ENCODE measurements at places on chromosomes 3 and 15.

DNA sequence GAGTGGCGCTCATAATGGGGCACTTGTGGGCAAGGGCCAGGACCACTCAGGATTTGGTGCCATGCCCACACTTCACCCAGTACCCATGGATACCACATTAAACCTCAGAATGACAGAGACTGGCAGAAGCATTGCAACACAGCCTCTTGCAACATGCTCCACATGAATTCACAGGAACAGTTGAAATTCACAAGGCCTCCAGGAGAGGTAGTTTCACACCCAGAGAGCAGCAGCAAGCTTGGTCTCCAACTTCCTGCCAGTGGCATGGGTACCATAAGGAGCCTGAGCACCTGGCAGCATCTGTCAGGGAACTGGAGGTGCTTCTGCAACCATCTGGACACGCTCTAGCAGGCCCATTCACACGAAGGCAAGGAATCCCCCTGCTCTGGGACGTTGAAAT is 101.0 kb downstream of the OSBPL10 start:
- DNase-seq: no peak

DNA sequence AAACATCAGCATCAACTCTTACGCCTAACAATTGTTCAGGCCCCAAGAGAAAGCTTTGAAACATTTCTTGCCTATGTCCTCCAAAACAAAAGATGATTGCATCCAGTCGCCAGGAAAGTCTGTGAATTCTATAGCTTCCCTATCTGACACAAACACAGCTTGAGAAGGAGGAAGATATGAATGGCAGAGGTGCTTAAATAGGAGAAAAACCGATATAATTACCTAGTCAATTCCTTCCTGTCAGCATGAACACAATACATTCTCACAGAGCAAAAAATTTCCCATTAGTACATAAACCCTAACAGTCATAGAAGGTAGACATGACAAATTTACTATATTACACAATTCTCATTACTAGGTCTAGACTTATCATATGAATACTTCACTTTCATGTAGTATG is 326.5 kb downstream of the CGGBP1 start:
- DNase-seq: no peak

- no peak for DNase-seq
Measured at GRCh38 chr15:80194186-80194585, 41.4 kb downstream of the FAH start.

- DNase-seq: no peak
Measured at GRCh38 chr3:88141458-88142083, 8.2 kb upstream of the C3orf38 start.

- no peak for DNase-seq
Measured at GRCh38 chr3:32123620-32124019, 17.2 kb downstream of the GPD1L start.

DNA sequence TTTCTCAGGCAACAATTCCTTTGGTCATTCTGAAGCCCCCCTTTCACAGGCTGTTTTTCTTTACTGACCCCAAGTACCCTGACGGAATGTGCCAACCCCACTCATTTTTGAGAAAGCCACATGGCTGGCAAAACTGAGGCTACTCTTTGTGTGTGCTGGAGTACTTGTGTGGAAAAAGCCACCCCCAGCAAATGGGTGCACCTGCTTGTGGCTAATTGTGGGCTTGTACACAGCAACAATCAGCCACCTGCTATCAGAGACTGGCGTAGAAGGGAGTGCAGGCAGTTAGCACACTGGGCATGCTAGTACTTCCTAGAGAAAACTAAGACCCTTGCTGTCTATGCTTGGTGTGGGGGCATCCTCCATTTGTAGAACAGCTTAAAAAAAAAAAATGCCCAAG is 110.1 kb upstream of the LMOD3 start:
- DNase-seq: no peak

GRCh38 chr3:23406601-23407000 is 203.5 kb downstream of the UBE2E2 start:
- DNase-seq: no peak

- DNase-seq: no peak
Measured at GRCh38 chr3:41173926-41174885, 25.1 kb upstream of the CTNNB1 start.

GRCh38 chr15:35455201-35455600 is 90.8 kb downstream of the DPH6 start:
- no peak for DNase-seq

- no peak for DNase-seq
Measured at GRCh38 chr3:189236352-189236751, 64.6 kb downstream of the TPRG1 start.

- no peak for DNase-seq
Measured at GRCh38 chr3:127307916-127308315, 20.1 kb upstream of the PRR20G start.

GRCh38 chr15:56307180-56307579 is 58.0 kb upstream of the TEX9 start:
- no peak for DNase-seq

DNA sequence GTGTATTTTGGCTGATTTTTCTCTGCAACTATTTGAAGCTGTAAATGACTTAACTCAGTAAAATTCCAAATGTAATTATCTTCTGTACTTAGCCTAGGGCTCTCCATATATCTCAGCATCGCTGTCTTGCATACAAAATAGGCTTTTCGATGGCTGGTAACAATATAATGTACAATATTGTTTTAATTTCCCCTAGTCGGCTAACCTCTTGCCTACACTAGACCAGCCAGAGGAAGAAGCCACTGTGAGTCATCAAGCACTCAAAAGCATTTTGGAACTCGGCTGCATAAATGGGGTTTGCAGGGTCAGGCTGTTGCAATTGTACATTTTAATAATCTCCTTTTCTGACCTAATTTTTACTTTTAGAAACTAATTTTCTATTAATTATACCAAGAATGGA is 583.8 kb downstream of the FOXP1 start:
- no peak for DNase-seq

- no peak for DNase-seq
Measured at GRCh38 chr3:159229116-159229680, 427.3 kb downstream of the MFSD1 start.

- DNase-seq: no peak
Measured at GRCh38 chr3:133189893-133190292, 151.7 kb downstream of the TMEM108 start.

- DNase-seq: no peak
Measured at GRCh38 chr15:62124176-62124972, 40.7 kb downstream of the C2CD4B start.

GRCh38 chr3:95810462-95810861 is 1003.9 kb upstream of the EPHA6 start:
- DNase-seq: no peak

GRCh38 chr15:63408524-63408923 is 26.9 kb upstream of the CA12 start:
- DNase-seq: no peak

DNA sequence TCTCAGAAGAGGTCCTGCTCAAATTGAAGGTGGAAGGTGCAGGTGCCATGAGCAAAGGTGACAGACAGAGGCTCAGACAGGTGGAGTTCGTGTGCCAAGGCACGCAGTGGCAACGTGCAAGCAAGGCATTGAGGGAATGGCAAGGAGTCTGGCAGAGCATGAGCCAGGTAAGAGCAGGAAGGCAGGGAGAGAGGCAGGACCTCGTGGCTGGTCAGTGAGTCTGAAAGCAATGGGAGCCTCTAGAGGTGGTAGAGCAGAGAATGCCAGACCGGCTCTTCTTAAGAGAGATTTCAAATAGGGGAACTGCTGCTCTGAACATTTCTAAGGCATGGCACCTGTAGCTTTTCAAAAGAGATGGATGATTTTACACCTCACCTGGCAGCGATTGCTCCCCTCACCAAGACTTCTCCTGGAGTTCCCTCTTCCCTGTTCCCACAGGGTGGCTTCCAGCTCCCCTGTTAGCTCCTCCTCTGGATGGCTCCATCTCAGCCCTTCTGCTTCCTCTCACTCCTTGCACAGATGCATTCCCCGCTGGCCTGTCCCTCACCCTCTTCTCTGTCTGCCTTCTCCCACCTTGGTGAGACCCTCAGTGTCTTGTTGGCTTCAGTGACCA is 2.7 kb downstream of the MYO5C start:
- no peak for DNase-seq

DNA sequence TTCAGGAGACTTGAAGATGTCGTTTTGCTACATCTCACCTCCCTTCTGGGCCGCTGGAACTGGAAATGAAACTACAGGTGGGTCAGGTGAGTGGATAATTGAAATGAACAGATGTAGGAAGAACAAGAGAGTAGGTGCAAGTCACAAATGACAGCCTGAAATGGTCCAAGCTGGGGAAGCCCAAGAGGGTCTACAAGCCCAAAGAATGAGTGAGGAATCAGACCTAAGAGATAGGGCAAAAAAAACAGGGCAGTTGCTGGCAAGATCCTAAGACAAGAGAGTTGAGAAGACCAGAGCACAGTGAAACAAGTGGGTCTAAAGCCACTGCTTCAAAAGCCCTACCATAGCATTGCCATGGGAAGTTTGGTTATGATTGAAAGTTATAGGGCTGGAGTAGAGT is 67.4 kb upstream of the SNRK start:
- DNase-seq: no peak

- no peak for DNase-seq
Measured at GRCh38 chr3:37148208-37148607, 26.2 kb downstream of the LRRFIP2 start.

DNA sequence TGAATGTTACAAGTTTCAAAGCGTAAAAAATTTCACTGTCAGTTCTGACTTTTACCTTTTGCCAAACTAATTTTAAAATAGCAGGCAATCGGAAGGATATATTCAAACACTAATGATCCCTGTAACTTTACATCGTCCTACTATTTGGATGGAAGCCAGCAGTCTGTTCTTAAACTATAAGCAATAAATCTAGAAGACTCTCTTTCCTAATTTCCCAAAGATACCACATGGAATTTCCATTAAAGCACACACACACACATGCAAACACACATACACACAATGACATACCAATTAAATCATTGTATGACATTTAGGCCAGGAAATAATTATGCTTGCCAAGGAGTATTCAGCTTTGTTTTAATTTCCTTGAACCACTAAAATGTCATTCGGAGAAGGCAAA is 32.0 kb downstream of the IL17RD start:
- no peak for DNase-seq

DNA sequence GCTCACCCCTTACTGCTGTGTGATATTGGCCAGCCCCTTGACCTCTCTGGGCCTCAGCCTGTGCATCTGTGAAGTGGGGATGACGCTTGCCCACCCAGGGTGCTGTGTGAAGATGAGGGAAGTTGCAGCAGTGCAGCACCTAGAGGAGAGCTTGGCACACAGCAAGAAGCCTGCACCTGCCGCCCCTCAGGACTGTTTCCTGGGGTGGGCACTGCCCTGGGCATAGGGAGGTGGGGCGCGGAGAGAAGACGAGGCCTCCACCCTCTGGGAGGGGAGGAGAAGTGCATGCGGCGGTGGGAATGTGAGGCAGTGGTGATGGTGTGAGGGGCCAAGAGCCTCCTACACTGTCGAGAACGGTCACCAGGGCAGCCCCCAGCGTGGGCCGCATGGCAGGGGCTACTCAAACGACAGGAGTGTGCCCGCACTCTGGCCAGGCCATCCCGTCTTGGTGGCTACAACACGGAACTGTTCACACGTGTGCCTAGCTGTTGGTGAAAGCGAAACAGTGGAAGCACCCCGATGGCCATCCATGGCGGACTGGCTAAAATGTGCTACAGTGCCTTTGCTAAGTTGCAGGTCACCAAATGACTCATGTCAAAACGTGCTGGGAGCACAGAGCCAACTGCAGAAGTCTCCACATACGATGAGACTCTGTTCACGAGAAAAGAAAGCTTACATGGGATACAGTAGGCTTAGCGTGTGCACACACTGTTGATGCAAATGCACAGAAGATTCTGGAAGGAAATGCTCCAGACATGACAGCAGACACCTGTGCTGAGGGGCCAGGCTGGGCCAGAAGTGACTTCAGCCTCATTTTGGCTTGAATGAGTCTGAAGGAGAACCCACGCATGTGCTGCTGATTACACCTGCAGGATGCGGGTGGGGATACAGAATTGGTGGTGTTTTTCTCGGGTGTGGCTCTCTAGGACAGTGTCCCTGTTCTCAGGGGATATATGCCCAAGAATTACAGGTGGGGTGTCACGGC is 40.4 kb upstream of the IQSEC1 start:
- DNase-seq: no peak

DNA sequence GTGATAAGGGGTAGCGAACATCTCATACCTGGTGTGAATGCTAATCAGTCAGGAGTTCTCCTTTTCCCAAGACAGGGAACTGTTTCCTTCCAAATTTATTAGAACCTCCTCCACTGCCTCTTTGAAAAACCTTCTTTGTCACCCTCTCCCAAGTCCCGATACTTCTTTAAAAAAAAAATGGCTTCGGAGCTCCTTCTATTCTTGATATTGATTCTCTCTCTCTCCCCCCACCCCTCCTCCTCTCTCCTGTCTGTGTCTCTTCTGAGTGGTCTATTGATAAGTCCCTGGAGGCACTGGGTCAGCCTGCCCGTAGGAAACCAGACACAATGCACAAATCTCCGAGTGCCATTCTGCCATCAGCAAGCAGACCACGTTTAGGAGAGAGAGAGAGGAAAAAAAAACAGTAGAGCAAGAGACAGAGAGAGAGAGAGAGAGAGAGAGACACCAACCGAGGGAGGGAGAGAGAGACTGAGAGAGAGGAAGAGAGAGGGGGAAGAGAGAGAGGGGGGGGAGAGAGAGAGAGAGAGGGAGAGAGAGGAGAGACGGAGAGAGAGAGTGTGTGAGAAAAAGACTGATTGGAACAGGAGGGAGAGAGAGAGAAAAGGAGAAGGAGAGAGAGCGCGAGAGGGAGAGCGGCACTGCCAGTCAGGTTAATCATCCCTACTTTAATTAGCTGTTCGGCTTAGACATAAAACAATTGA is 160.9 kb downstream of the TIGIT start:
- DNase-seq: no peak

GRCh38 chr3:52062505-52062904 is 6.1 kb upstream of the DUSP7 start:
- DNase-seq: no peak

GRCh38 chr3:53863145-53863544 is 16.8 kb downstream of the IL17RB start:
- DNase-seq: no peak

GRCh38 chr3:71512000-71512399 is 71.5 kb downstream of the FOXP1 start:
- DNase-seq: no peak

GRCh38 chr15:60379525-60380274 is 18.1 kb downstream of the ANXA2 start:
- peak; percentile 90 for DNase-seq
